ENCODE measurements at places on chromosomes 4 and X. TPM values are rescaled to one million over a fixed set of nuclear protein-coding genes. Genes with fewer than 3 reads are reported as not detected.

The SRPX2 gene
- total RNA-seq: 22.0 TPM

The BEX1 gene
- not detected for total RNA-seq

The UGT2A1 gene
- 0.05 TPM for total RNA-seq

The XAGE2 gene
- not detected for total RNA-seq

The AMBN gene
- total RNA-seq: not detected

The NHSL2 gene
- total RNA-seq: 28.6 TPM

The NR0B1 gene
- total RNA-seq: not detected

The LSM6 gene
- 28.4 TPM for total RNA-seq

The PHOX2B gene
- total RNA-seq: not detected

The ESX1 gene
- not detected for total RNA-seq

The VGLL1 gene
- total RNA-seq: not detected

The GSPT2 gene
- 6.6 TPM for total RNA-seq

The CFAP99 gene
- total RNA-seq: not detected

The IL21 gene
- not detected for total RNA-seq

DNA sequence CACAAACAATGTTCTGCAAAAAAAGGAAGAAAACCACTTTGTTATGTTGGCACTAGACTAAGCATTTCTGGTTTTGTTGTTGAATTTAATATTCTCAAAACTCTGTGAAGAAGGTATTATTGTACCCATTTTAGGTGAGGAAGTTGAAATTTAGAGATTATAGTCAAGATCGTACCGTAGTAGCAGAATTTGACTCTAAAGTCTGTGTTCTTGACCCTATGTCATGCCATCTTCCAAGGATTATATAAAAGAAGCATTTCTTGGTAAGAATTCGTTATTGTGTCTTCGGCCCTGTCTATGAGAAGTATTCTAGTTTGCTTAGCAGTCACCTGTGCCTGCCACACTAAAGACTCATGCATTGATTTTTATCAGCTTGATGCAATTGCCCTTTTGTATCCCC lies 104.4 kb upstream of the MAP9 start:
- no peak for DNase-seq

DNA sequence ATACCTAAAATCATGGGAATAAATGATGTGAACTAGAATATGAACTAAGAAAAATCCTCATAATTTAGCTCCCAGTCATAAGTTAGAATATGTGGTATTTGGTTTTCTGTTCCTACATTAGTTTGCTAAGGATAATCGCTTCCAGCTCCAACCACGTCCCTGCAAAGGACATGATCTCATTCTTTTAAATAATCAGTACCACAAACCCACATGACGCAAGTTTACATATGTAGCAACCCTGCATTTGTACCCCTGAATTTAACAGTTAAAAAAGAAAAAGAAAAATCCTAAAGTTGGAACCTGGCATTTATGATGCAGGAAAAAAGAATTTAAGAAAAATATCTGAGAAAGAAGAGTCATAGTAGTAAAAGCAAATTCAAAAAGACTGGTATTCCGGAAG lies 13.3 kb downstream of the UBA6 start:
- DNase-seq: no peak

GRCh38 chr4:156931267-156931666 lies 40.3 kb downstream of the PDGFC start:
- DNase-seq: peak; percentile 53

DNA sequence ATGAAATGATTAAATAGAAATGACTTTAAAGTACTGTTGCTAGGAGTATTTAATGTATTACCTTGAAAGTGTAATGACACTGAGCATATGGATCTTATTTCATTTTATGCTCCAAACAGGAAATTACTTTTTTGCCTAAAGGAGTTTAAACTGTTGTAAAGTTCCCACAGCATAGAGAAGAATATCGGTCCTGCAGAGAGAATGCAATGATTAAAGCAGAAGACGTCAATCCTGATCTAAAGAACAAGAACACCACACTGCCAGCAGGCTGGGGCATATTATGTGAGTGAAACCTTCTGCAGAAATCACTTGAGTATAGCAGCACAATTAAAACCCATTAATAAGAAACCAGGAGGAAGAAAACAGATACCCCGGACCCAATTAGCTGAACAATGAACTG lies 72.8 kb upstream of the CAMK2D start:
- no peak for DNase-seq

DNA sequence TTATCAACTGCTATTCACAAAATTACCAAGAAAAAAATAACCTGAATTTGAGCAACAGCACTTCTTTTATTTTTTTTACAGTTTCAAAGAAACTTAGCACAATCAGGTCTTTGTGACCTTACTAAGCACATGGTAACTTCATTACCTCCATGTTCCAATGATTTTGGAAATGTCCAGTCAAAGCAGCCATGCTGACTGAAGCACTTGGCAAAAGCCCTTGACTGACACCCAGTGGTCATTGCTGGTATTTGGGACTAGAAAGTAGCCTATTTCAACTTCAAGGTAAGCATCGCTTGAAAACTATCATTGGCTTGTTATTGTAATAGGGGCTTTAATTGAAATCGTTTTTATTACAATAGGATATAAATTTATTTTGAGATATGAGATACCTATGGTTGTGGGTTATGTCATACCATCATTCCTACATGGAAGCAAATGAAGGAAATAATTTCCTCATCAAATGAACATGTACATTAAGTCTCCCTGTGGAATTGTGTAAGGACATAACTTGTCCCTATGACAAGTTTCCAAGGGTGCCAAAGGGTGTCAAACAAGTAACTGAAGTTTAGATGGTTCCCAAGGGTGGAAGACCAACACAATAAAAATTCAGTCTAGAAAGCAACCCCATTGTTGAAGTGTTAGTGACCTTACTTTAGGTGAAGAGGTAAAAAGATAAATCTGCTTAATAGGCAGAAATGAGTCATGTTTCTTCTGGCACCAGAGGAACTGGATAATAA lies 15.2 kb upstream of the ANXA10 start:
- peak; percentile 82 for DNase-seq

GRCh38 chr4:185222598-185222997 lies 13.2 kb downstream of the SNX25 start:
- no peak for DNase-seq

DNA sequence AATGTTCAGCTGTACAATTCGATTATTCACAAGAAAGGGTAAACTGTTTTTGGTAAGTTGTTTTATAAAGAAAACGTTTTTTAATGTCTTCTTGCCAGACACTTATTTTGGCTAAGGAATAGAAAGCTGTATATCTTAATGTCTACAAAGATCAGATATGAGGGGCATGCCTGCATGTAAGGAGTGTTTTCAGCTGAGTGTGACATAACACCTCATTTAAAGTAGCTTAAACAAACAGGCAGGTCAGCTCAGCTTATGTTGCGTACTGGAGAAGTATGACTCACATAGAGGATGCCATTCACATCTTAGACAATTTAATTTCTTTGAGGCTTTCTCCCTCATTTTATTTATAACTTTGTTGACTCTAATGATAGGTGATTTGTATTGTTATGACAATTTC lies 30.4 kb downstream of the LAMTOR3 start:
- DNase-seq: peak; percentile 17

DNA sequence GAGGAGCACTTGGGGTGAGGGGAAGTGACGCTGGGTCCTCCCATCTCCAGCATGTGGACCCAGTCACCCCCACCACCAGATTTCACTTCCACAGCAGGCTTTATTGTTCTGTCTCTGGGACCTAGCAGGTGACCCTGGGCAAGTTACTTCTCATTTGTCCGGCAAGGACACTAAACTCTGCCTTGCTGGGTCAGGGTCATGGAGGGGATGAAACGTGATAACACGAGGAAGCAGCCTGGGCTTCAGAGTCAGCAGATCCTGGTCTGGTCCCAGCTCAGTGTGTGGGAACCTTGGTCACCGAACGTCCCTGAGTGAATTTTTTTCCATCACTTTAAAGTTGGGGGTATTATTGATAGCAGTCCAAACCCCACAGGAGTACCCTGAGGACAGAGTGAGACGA lies 3.9 kb downstream of the UBA1 start:
- DNase-seq: no peak

GRCh38 chr4:182918791-182919302 lies 1.7 kb upstream of the DCTD start:
- no peak for DNase-seq

DNA sequence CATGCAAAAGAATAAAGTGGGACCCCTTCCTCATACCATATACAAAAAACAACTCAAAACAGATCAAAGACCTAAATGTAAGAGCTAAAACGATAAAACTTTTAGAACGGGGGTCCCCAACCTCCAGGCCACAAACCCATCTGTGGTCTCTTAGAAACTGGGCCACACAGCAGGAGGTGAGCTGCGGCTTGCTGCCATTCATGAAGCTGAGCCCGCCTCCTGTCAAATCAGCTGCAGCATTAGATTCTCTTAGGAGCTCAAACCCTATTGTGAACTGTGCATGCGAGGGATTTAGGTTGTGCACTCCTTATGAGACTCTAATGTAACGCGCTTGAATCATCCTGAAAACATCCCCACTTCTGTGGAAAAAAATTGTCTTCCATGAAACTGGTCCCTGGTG lies 7.0 kb upstream of the GATA1 start:
- no peak for DNase-seq

DNA sequence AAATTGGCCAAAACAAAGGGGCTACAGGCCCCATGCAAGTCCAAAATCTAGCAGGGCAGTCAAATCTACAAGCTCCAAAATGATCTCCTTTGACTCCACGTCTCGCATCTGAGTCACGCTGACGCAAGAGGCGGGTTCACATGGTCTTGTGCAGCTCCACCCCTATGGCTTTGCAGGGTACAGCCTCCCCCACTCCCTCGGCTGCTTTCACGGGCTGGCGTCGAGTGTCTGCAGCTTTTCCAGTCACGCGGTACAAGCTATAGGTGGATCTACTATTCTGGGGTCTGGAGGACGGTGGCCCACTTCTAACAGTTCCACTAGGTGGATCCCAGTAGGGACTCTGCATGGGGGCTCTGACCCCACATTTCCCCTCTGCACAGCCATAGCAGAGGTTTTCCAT lies 99.2 kb upstream of the KCNIP4 start:
- DNase-seq: no peak

GRCh38 chr4:117156806-117157205 lies 71.4 kb upstream of the TRAM1L1 start:
- no peak for DNase-seq

GRCh38 chr4:156983366-156983765 lies 11.8 kb upstream of the PDGFC start:
- peak; percentile 56 for DNase-seq

GRCh38 chr4:6594341-6594740 lies 19.4 kb downstream of the MAN2B2 start:
- DNase-seq: no peak

GRCh38 chrX:17405225-17405969 lies 30.4 kb downstream of the NHS start:
- no peak for DNase-seq

DNA sequence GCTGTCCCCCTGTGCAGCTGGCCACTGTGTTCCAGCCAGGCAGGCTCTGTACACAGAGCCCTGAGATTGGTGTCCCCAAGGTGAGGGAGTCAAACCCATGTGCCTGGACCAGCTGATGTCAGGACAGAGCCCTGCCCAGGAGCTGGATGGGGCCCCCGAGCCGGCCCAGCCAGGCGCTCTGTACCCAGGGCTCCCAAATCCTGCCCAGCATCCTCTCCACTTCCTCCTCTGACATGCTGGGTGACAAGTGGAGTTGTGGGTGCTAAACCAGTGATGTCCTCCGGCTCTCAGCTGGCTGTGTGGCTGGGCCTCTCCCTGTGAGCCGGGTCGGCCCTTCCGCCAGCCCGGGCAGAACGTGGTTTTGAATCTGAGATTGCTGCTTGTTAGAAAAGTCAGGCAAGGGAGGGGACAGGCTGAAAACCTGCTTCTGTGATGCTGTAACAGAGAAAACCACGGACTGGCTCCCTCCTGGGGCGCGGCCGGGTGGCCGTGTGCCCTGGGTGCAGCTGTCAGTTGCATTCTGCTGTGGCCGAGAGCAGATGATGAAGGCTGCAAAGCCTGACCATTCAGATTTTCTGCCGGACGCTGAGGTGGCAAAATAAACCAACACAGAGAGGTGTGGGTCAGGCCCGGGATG lies 7.9 kb upstream of the CPLX1 start:
- DNase-seq: no peak

DNA sequence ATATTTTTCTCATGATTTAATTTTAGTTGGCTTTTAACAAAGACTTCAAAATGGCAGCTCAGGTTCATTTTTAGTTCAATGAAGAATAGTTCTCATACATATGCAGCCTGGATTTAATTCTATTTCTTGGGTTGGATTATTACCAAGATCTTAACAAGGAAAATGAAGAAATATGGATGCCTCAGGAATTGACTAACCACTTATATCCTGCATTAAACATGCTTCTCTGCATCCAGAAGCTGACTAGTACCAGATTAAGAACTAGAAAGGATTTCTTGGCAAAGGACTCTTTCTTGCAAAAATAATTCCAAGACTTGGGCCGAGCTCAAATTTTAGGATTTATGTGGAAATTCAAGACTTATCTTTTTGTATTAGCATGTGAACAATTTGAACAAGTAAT lies 5.6 kb upstream of the KLHL2 start:
- DNase-seq: no peak

DNA sequence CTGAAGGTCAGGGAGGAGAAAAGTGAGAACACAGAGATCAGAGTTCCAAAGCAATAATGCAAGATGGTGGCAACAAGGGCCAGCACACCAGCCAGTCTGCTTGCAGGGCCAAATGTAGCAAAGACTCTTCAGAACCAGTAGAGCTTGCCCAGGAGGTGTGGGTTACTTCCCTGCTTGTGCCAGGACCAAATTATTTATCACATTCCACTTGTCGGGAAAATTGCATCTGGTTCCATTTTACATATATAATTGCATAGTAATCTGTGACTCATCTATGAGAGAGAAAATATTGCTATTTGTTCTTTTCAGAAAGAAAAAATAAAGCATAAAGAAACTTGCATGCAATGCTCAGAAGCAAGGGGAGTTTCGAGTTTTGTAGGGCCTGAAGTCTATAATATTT lies 41.4 kb downstream of the MAML3 start:
- no peak for DNase-seq

GRCh38 chrX:71095033-71095432 lies 618 bp upstream of the FOXO4 start:
- no peak for DNase-seq

GRCh38 chrX:49191574-49192011 lies 5.4 kb upstream of the PRICKLE3 start:
- no peak for DNase-seq

GRCh38 chrX:23756165-23756564 lies 13.1 kb upstream of the ACOT9 start:
- DNase-seq: peak; percentile 75

DNA sequence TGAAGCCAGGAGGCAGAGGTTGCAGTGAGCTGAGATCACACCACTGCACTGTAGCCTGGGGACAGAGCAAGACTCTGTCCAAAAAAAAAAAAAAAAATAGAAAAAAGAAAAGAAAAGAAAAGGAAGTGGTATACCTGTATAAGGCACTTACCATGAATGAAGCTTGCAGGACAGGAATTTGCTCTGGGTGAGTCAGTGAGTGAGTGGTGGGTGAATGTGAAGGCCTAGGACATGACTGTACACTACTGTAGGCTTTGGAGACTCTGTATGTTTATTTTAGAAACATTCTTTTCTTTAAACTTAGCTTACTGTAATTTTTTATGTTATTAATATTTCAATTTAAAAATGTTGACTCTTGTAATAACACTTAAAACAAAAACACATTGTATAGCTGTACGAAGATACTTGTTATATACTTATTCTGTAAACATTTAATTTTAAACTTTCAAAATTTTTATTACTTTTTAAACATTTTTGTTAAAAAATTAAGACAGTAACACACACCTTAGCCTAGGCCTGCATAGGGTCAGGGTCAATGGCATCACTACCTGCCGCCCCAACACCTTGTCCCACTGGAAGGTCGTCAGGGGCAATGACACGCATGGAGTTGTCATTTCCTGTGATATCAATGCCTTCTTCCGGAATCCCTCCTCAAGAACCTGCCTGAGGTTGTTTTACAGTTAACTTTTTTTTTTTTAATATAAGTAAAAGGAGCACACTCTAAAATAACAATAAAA lies 78.7 kb downstream of the CLNK start:
- peak; percentile 34 for DNase-seq
